Left renal pelvis (tissue), 4 donors: ENCODE measurements at places on chromosomes 16 and 17. TPM values are rescaled to one million over a fixed set of nuclear protein-coding genes. Genes with fewer than 3 reads are reported as not detected.

KRTAP2-2 gene
- polyA plus RNA-seq, result not detected

DNA sequence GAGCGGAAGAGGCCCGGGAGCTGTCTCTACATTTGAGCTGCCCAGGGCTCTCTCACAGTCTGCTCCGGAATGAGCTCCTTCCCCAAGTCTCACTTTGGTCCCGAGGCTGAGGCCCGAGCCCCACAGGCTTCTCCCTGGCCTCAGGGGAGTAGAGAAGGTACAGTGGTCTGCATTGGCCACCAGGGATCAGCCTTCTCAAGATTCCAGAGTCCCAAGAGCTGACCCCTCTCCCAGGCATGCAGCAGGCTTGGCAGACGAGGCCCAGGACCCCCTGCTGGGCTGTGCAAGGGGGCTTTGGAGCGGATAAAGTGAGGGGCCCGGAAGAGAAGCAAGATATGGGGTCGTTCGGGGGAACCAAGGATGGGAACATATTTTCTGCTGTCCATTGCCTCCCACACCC lies 3.1 kb downstream of the PRSS27 start:
- no peak for DNase-seq

CSH1 gene
- not detected for polyA plus RNA-seq

GRCh38 chr17:33682599-33682998 lies 389.5 kb upstream of the ASIC2 start:
- no peak for DNase-seq

DNA sequence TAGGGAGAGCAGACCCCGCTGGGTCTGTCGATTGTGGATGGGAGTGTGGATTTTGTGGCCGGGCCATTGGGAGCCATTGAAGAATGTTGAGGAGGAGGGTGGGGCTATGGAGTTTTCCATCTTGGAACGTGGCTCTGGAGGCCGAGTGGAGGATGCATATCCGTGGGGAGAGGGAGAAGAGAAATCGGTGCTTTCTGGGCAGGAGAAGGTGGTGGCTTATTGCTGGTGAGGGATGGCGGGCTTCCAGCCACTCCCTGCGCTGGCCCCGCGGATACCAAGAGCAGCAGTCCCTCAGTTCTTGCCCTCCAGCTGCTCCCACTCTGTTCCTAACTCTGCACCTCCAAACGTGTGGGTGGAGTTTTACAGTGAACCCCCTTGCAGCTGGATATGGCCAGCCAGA lies 162.4 kb downstream of the CMIP start:
- no peak for DNase-seq

DNA sequence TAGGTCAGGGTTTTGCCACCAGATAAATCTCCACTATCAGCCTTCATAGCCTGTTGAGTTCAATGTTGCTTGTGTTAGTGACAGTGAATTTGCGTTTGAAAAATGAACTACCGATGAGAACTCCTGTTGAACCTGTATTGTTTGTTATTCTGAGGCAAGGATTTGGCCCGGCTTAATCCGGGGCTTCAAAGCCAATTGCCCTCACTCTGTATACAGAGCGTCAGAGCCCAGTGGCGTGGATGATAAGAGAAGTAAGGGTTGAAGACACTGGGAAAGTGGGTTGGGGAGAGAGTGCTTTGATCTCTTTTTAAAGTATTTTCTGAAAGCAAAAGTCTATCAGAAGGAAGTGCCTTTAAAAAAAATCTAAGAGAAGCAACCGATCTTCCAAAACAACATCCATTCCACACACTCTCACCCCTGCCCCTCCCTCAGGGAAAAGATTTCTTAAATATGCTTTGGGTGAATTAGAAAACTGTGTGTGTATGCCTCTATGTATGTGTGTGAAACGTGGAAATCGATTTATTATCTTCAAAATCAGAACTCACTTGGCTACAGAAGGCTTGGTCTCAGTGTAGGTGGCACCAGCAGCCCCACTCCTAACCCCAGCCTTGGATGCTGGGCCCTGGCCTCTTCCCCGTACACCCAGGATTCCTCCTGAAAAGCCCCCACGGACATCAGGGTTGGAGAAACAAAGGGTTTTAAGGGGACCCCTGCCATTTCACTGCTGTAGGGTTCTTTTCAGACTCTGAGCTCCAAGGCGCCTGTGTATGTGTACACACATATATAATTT lies 8.8 kb downstream of the TBX4 start:
- no peak for DNase-seq

- no peak for DNase-seq
Observed at GRCh38 chr17:28875848-28876550, 21.2 kb downstream of the ERAL1 start.

DNA sequence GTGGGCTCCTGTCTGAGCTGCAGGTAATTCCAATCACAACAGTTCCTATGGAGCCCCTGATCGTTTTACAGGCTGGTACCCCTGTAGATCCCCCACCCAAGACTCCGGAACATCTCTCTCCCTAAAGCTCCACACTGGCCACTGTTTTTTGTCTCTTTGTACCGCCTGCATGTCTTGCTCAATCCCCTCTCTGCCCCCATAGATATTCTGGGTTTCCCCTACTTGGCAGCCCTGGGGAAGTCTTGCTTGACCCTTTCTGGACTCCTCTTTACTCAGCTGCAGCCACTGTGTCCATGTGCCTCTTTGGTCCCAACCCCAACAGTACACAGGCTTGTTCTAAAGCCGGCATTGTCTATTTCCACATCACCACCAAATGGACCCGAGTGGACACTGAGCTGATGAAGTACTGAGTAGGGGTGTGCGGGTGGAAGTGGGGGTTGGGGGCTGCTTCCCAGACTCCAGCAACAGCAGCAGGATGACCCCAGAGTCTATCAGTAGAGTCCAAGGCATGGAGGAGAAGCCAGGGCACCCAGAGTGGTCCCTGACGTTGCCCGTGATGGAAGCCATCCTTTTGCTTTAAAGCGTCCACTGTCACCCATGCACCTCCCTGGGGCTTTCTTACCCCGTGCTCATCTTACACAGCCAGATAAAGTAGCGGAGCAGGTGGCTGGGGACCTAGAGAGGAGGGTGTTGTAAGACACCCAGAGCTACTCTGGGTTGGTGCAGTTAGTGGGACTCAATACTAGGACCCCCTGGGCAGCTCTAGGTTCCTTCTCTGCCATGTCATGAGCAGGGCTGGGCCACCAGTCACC lies 6.4 kb downstream of the CD300LB start:
- no peak for DNase-seq

- no peak for DNase-seq
Observed at GRCh38 chr17:70278844-70279462, 109.6 kb downstream of the KCNJ2 start.

DNA sequence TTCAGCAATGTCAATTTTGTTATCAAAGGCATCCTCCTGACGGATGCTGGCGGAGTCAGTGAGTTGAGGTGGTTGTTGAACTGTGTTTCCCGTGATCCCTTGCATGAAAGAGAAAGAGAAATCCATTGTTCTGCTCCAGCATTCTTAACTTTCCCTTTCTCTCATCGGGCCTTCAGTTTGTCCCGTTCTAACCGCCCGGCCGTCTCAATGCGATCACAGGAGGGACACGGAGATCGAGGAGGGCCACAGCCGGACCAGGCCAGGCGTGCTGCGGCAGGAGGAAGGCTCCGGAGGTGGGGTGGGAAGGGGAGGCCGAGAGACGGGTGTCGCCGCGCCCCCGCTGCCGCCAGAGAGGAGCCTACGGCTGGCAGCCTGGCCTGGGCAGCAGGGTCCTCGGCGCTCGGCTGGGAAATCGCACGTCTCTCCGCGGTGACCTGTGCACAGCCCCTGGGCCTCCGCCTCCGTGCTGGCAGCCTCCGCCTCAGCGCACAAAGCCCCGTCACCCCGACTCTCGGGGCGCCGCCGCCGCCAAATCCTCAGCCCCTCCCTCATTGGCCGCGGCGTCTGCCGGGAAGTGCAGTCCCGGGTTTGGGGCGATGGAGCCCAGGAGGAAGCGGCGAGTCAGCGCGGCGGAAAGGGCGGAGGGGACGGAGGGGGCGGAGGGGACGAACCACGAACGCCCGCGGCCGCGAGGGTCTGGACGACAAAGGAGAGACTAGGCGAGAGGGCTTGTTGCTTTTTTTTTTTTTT lies 38.1 kb downstream of the SOST start:
- peak; percentile 53 for DNase-seq

- DNase-seq, result peak; percentile 78
Observed at GRCh38 chr17:16584273-16584995, 15.4 kb upstream of the ZNF287 start.

DNA sequence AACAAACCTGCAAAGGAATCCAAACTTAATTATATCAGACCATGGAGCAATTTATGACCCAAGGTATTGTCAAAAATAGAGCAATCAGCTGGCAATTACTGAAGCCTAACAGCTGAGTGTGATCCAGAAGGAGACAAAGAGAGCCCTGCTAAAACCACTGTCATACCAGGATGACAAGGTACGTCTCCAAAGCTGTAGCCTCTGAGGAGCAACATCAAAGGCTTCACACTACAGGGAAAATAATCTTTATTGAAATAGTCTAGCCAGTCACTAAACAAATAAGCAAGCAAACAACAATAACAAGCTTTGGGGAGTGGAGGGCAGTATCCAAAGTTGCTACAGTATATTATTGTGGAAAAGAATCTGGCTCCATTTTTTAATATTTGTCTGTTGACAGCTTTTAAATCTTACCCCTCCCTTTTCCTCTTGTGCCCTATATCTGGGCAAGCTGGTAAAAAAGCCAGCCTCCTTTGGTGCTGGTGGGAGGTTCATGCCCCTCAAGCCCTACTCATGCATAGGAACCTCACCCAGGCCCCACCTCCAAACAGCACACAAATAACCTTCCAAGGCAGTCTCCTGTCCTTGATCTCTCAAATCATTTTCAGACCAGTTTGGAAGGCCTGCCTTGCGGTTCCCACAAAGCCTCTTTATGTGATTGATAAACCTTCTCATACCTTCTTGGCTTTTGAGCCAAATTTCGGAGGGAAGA lies 73.7 kb downstream of the ITFG1 start:
- DNase-seq, result no peak

GRCh38 chr17:70031341-70031740 lies 43.7 kb upstream of the KCNJ16 start:
- no peak for DNase-seq

DNA sequence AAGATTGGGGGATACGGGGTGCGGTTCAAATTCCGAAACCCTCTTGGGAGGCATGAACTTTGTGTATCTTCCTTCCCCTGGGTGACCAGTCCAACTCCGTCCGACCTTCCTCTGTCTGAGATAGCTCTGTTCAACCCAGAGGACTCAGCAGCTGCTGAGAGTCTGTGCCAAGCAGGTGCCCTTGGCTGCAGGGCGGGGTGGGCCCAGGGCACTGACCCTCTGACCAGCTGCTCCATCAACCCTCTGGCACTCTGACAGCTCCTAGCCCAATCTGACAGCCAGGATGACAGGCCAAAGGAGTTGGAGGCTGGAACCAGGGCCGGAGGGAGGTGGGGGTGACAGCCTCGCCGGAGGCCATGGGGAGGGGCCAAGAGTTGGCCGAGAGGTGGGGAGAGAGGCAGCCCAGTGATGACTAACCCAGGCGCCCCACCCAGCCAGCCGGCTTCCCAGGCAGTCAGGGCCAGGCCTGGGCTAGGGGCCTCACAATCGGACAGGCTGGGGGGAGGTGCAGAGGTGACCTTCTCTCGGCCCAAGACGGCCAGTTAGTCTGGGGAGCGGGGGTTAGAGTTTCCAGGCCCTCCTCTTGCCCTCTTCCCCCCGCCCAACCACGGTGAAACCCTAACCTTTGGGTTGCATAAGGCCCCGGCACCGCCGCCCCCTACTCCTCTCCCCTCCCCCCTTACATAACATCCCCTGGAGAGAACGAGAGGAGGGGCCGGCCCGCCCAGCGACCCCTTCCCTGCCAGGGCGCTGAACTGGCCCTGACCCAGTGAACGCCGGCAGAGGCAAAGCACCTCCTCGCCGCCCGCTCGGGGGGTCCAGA lies 5.0 kb upstream of the TLCD2 start:
- no peak for DNase-seq

- DNase-seq, result no peak
Observed at GRCh38 chr16:6297666-6298410, 1034.8 kb upstream of the RBFOX1 start.
